ENCODE measurements at places on chromosomes 3 and 15. TPM values are rescaled to one million over a fixed set of nuclear protein-coding genes. Genes with fewer than 3 reads are reported as not detected.

The LRRC31 gene
- not detected for total RNA-seq

The GXYLT2 gene
- total RNA-seq: 0.79 TPM

The MESP1 gene
- total RNA-seq: 0.26 TPM

The PLSCR2 gene
- not detected for total RNA-seq

The LRRC49 gene
- 5.5 TPM for total RNA-seq

The CELF6 gene
- not detected for total RNA-seq

The PTPN9 gene
- total RNA-seq: 17.4 TPM

The NLGN1 gene
- 0.13 TPM for total RNA-seq

All from bronchial epithelial cell (primary cell).